ENCODE measurements at places on chromosomes 16 and 17. TPM values are rescaled to one million over a fixed set of nuclear protein-coding genes. Genes with fewer than 3 reads are reported as not detected.

DNA sequence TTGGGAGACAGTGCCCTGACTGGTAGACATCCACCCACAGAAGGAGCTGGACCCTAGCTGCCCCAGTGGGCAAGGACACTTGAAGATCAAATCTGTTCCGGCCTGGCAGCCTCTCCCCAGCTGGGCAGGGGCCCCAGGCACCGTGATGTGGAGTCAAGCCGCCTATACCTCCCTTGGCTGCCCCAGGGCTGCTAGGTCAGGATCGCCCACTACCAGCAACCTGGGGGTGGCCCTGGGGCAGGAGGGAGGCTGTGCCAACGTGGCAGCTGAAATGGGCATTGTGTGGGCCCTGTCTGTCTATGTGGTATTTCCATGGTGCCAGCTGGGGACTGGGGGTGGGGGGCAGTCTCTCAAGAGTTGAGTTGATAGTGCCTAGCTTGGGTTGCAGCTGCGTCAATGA, 941 bp downstream of the PDK2 start:
- no peak for DNase-seq

DNA sequence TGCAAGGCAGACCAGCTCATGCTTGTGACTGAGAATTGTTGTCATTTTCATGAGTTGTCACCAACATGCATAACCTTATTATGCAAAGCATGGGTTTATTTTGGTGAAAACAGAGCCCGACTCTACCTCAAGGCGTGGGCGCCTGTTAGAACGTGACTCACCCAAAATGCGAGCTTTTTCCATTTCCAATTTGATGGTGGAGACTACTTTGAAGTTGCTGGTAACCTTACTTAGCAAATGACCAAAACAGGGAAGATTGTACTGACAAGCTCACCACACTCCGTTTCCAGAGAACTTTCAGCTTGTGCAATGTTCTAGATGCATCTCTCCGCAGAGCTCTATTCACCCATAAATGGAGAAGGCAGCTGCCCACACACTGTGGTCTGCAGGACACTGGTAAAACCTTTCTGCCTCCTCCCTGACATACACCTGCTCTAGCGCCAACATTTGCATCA, 284.5 kb downstream of the MAF start:
- DNase-seq: no peak

- no peak for DNase-seq
Measured at GRCh38 chr17:35057332-35057915, 6.1 kb downstream of the RFFL start.

DNA sequence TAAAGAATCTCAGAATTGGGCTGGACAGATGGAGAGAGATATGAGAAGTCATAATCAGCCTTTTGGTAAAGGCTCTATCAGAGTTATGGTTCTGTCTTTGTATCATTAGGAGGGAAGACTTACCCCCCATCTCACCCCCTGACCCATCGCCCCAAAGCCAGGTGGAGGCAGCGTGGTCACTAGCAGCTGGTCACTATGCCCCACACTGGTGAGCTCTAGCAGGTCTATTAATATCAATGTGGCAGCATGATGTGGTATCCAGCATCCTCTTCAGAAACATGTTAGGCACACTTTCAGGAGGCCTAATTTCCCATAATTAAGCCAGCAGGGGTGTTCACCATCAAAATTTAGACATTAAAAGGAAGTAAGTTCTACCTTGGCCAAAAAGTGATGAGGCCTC, 183.8 kb upstream of the COX10 start:
- DNase-seq: no peak

DNA sequence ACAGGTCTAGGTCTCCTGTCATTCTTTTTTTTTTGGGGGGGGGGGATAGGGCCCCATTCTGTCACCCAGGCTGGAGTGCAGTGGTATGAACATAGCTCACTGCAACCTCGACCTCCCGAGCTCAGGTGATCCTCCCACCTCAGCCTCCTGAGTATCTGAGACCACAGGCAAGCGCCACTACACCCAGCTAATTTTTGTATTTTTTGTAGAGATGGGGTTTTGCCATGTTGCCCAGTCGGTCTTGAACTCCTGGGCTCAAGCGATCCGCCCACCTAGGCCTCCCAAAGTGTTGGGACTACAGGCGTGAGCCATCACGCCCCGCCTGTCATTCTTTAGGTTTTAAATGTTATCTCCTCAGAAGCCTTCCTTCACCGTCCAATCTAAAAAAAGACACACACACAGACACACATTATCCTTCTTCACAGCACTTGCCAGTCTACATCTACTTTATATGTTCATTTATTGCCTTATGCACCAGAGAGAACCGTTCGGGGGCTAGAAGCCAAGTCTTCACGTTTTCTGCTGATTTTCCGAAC, 694 bp downstream of the MRPL27 start:
- DNase-seq: no peak

DNA sequence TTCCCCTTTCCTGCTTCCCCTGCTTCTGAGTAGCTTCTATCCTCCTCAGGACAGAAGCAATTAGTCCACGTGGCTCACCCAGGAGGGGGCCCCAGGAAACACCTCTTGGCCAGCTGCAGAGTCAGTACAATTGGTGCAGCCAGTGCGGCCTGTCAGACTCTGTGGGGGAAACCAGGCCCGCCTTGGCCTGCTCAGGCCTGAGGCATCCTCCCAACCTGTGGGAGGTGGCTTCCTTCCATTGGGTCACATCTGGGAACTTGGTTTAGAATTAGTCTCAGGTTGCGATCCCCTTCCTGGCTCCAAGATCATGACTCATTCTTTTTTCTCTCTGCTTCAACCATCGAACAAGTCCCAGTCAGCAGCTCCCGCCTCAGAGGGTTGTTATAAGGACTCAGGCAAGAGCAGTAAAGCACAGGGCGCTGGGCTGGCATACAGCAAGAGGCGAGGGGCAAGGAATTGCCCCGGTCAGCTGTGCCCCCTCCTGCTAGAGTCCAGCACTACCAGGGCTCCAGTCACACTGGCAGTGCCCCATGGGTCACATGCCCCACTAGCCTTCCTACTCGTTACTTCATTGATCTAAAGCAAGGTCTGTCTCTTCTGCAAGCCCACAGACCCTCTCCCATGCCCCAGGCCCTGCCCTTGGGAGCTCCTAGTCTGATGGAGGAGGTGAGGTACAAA, 8.1 kb upstream of the EPX start:
- no peak for DNase-seq

CEP112 gene
- total RNA-seq: 9.1 TPM

GAS7 gene
- 18.4 TPM for total RNA-seq

MPP2 gene
- 3.5 TPM for total RNA-seq

CFAP52 gene
- total RNA-seq: not detected
